ENCODE measurements at places on chromosomes 2 and 18.

DNA sequence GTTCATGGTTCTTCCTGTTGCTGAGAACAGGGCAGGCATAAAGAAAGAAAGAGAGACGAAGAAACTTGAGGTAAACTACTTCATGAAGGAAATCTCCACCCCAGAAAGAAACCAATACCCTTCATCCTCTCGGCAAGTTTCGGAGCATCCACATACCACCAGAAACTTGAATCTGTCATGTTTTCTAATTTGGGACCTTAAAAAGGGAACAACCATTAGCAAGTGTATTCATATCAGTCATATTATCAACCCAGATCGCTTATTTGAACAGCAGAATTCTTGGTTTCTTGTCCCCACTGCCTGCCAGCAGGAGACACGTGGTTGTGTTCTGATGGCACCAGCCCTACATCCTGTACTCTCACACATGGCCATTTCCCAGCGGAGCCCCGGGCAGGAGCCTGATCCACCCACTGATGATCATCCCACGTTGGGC is 53.2 kb upstream of the FZD7 start:
- no peak for DNase-seq

DNA sequence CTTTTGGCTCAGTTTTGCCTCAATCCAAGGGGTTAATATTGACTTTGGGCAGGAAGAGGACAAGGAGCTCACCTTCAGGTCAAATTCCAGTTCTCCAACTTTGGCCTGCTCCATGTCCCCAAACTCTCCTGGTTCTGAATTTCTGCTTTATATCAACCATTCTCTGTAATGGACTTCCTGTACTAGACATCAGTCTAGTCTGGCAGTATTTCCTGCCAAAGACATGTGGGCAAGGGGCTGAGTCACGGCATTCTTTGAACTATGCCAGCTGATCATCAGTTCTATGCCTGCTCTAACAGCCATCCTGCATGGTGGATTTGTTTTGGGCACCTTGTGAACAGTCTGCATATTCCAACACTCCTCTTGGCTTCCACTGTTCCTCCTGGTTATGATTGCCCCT is 199.4 kb downstream of the ZEB2 start:
- DNase-seq, result no peak

DNA sequence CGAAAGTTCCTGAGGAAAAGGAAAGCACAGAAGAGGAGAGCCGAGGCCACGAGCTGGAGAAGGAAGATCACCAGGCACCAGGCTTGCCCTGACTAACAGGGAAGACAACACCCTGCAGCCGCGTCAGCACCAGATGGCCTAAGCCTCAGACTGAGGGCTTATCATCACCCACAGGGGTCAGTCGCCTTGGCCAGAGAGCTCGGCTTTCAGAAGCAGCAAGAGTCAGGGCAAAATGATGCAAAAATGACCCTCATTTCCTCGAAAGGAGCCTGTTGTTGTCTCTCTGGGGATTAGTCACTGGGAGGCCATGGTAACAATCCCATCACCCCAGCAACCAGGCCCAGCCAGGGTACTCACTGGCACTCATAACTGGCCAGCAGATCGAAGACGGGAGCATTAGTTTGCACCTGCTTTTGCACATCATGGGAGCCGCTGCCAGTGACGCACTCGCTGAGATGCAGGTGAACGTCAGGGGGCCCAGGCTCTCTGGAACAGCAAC is 42.7 kb upstream of the ZFP36L2 start:
- DNase-seq, result no peak

- no peak for DNase-seq
Measured at GRCh38 chr2:10246370-10246769, 56.3 kb upstream of the HPCAL1 start.

DNA sequence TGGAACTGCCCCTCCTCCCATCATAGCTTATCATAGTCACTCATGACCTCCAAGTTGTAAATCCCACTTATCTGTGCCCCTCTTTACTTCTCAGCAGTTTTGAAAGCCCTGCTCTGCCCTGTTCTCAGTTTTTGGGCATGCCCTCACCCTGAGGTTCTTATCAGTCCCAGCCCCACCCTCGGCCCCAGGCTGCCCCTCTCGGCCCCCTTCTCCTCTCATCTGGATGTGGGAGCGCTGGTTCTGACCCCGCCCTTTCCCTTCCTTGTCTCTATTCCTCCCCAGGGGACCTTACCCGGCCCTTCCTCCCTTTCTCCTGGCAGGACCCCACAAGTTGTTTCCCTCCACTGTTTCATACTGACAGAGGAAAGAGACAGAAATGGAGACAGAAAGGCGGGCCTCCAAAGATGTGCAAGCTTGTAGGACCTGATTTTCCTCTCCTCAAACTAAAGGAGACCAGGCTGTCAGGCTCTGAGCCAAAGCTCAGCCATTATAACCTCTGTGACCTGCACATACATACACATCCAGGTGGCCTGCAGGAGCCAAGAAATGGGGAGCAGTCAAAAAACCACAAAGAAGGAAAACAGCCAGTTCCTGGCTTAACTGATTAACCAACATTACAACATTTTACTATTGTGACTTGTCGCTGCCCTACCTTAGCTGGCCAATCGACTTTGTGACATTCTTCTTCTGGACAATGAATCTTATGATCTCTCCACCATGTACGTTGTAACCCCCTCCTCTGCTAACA is 171.0 kb upstream of the HS6ST1 start:
- no peak for DNase-seq

DNA sequence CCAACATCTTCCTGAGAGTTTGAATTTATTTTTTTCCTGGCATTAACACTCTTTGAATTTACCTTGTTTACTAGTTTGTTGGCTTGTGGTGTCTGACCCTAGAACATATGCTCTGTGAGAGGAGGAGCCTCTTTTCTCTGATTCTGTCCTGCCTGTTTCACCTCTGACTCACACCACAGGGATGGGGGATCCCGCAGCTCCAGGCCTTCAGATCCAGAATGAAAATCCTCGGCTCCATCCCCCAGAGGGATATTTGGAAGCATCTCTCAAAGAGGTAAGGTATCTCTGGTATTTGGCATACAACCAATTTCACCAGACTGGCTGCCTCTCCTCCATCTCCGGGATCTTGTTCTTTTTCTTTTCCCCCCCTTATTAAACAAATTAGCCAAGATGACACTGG is 104.7 kb downstream of the GPR39 start:
- DNase-seq, result no peak

- no peak for DNase-seq
Measured at GRCh38 chr2:47086571-47086970, 68.5 kb downstream of the STPG4 start.

DNA sequence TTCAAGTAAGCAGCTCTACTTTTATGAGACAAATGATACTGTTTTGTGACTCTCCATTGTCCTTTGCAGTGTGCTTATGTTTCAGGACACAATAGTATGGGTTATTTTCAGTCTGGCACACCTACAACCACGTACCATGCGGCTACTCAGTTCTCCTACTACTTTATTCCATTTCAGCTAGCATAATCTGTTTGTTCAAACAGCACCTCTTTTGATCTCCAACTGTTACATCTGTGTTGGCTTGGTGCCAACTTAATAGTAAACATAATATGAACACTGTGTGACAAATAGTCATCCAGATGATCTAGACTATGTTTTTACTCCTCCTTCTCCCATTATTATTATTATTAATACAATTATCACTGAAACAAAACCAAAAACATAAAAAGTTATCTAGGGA is 40.5 kb downstream of the MYO3B start:
- DNase-seq, result no peak

- no peak for DNase-seq
Measured at GRCh38 chr18:52588931-52589330, 248.9 kb downstream of the DCC start.

DNA sequence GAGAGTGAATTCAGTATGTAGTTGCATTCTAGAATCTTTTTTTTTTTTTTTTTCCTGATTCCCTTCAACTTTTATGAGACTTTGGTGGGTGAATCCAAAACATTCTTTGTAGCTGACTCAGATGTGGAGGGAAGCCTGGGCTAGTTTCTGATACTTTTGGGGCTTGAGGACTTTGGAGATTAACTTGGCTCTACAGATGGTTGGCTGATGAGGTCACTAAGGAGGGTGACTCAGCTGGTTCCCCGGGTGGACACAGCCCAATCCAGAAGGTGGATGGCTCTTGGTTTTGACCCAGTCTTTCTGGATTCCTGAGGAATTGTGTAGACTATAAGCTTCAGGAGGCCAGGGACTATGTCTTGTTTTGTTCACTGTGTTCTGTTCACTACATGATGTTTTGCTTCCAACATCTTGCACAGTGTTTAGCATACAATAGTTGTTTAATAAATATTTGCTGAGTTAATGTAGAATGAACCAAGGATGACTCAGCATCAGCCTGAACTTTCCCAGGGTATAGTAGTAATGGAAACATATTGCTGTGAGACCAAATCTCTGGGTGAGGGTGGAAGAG is 30.5 kb downstream of the LAMA3 start:
- no peak for DNase-seq

- no peak for DNase-seq
Measured at GRCh38 chr2:134603966-134604365, 114.8 kb downstream of the TMEM163 start.

GRCh38 chr18:12990123-12990475 is 1.1 kb upstream of the CEP192 start:
- DNase-seq, result no peak

- DNase-seq, result no peak
Measured at GRCh38 chr2:40415391-40415790, 36.5 kb downstream of the SLC8A1 start.

DNA sequence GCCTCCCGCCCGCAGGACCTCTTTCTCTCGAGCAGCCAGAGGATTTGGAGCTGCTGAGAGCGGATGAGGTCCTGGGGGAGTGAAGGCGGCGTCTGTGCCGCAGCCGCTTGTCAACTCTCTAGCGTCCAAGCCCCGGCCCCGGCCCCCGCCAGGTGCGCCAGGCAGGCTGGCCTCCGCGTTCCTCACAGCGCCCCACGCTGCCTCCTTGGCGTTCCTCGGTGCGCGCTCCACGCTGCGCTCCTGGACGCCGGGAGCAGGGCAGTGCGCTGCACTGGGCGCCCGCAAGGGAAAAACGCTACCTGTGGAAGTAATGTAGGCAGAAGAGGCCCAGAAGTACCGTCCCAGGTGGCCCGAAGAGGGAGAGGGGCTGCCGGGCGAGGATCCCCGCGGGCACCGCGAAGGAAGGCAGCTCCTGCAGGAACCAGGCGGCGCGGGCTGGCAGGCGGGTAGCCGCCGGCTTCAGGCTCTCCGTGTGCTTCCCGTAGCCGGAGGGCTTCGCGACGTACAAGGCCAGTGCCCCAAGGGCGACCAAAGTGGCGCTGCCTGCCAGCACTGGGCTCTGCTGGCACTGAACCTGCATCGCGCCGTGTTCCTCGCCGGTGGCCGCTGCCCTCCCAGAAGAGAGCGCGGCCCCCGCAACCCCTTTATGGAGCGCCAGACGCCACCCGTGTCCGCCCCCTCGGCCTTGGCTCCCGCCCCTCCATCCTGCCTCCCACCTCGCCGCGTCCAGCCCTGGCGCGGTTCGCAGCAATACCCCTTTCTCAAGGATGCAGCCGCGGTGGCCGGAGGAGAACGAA is at the start of gene SRD5A2:
Gene SRD5A2 (minus strand): TSS at position 618 of the 797 bp plus-strand sequence. CDS start 38 bp downstream, at position 580.
- peak; percentile 28 for DNase-seq

DNA sequence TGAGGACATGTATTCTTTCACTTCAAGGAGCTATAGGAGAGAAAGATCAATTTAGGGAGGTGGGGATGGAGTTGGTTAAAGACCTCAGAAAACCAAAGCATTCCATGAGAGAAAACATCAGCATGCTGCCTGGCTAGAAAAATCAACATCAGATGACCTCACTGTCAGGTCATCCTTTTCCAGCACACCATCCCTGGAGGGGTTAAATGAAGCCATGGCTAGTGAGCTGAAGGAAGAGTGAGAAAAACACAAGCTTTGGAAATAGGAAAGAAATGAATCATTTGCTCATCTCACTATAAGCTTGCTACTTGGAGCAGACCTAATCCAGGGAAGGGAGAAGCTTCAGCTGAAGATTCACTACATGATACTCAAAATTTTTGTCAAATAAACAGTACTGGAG is 109.5 kb upstream of the ITGB6 start:
- no peak for DNase-seq

GRCh38 chr2:162217598-162217997 is 25.6 kb downstream of the FAP start:
- DNase-seq, result no peak

GRCh38 chr2:88751768-88752167 is 60.3 kb downstream of the RPIA start:
- no peak for DNase-seq

DNA sequence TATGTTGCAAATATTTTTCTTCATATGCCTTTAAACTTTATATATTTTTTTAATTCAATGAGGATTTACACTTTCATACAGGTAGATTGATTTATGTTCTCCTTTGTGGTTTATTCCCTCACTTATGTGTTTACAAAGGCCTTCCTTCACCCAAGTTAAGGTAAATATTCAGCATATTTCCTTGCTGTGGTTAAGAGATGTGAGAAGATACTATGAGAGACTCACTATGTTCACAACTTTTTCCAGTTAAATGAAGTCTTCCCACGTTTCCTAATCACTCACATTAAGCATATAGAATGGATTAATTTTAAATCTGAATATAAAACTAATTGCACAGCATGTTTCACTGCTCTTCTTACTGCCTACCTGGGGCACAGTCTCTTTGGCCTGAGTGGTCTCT is 597 bp downstream of the PECR start:
- DNase-seq, result no peak

- DNase-seq, result no peak
Measured at GRCh38 chr2:233030-233429, 30.8 kb downstream of the SH3YL1 start.

DNA sequence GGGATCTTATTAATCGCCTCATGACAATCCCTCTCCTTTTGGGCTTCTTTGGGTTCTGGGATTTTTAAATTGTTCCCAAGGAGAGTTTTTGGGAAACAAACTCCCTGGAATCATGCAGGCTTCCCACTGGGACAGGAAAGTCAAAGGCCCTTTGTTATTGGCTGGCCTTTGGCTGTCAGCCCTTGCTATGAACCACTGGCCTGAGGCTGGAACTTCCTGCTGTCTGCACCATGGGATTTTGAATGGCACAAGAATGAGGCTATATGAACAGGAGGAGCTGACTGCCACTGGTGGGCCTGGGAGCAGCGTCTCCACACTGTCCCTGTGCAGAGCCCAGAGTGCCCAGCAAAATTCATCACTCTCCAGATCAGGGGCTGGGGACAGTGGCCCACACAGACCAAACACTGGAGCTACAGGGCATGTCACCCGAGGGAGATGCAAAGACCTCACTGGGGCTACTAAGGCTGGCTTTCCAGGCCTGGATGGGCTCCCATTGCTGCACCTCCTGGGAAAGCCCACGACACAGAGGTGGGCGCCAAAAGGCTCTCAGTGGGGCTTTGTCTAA is 35.7 kb downstream of the STEAP3 start:
- no peak for DNase-seq

DNA sequence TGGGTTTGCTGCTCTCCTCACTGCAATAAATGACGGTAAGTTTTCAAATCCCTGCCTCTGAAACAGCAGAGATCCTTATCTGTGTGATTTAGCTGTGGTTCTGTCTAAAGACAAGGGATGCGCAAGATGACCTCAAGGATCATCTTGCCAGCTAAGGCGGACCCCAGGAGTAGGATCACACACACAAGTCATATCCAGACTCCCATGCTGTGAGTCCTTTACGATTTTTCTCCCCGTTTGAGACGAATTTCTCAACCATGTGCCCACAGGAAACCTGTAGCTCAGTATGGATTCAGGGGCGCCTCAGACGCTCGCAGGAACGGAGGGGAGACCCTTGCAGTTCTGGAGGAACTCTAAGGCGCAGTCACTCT is 11.1 kb upstream of the DCTN1 start:
- DNase-seq, result no peak

- no peak for DNase-seq
Measured at GRCh38 chr2:71879509-71880184, 268.0 kb downstream of the CYP26B1 start.
